CD14-positive monocyte (primary cell): ENCODE measurements at places on chromosomes 11 and 22.

GRCh38 chr11:68524213-68524612 lies 63.7 kb downstream of the PPP6R3 start:
- DNase-seq, result no peak

DNA sequence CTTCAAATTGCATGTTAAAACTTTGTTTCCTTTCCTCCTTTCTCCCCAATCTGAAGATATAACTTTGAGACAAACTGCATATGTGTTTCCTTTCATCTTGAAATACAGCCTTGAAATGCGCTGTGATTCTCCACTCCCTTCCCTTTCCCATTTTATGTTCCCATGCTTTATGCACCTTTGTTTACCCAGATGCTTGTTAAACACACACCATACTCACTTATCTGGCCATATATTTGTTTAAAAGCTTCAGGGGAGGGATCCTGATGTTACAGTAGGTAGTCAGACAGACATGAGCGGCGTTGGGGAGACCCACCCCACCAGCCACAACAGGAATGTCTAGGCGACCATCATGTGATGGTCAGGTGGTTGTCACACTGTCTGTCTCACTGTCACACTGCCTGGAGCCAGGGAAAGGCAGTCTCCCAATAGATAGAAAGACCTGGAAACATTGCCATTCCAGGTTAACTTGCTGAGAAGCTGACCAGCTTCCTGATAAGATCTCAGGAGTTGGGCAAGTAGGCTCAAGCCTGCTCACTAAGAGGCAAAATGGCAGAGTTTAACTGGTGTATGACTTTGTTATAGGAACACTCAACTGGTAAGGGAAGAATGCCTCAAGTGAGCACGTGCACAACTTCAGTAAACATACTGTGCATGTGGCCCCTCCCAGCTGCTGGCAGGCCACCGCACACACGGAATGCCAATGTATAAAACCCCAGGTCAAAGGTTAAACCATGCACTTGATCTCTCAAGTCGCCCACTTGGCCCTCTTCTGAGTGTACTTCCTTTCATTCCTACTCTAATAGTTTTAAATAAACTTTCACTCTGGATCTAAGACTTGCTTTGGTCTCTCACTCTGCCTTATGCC lies 23.5 kb upstream of the MSANTD2 start:
- no peak for DNase-seq

DNA sequence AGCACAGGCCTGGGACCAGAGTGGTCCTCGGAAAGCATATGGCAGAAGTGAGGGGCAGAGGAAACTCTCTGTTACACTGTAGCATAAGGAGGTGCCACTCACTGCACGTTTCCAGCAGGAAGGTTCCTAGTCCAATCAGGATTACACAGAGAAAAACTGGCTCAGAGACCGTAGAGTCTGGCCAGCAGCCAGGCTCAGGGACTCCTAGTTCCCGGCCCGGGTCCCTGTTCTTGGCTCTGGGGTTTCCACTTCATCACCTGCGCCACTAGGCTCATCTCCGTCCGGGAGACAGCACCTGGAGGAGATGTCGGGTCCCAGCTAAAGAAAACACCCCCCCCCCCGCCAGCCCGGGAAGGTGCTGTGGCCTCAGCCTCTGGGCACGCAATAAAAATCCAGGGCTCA lies 1.1 kb downstream of the TTLL12 start:
- no peak for DNase-seq

DNA sequence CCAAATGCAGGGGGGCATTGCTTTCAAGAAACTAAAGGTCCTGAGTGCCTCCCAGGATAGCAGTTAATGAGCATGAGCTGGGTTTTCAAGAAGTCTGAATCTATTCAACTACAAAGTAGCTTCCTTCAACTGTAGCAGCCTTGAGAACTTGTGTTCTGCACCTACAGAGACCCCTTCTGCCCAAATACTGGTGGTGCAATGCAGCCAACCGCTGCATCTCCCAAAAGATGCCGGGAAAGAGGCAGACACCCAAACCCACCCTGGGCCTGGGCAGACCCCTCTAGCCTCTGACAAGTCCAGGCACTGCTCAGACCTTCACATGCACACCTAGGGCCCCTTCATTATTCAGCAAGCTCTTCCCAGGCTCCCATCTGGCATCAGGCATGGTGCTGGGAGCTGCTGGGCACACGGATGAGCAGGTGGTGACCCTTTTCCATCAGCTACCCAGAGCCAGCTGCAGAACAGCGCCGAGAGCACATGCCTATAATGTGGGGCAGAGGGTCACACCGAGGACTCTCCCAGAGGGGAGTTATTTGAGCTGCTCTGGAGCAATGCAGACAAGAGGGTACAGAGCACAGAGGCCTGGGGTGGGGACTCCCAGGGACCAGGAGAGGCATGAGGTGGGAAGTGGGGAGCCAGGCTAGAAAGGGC lies 44.9 kb upstream of the ETS1 start:
- no peak for DNase-seq

DNA sequence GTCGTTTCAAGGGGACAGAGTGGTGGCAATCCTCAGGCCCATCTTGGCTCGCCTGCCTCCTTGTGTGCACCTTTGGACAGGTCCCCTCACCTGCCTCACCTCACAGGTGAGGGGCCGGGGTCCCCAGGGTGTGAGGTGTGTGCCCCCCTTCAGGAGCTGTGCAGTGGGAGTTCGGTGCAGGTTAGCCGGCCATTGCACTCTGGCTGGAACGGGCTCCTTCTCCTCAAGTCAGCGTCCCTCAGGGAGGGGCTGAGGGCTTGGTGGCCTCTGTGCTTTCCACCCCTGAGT lies 269.1 kb downstream of the TBC1D22A start:
- DNase-seq, result no peak

GRCh38 chr22:33909075-33909458 lies 11.2 kb downstream of the LARGE1 start:
- no peak for DNase-seq

- DNase-seq, result no peak
Measured at GRCh38 chr11:19220903-19221724, 19.3 kb upstream of the CSRP3 start.

DNA sequence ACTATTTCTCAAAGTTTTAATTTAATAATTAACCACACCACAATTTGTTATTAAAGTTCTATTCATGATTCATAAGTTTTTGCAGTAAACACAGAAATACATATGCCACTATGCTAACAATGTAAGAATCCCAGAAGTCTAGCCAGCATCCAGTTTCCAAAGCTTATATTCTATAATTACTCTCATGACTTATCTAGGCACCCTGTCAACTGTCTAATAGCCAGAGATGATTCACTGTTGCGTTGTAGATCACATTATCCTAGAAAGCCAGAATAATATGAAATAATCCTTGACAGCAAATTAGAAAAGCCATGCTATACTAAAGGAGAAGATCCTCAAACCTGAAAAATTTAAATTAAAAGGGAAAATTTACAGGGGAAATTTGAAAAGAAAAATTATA lies 141.0 kb downstream of the SOX6 start:
- DNase-seq, result no peak

GRCh38 chr11:65307298-65308229 lies 7.1 kb upstream of the CDC42EP2 start:
- peak; percentile 88 for DNase-seq

- no peak for DNase-seq
Measured at GRCh38 chr11:85809191-85809590, 1.8 kb downstream of the SYTL2 start.

GRCh38 chr22:29840498-29840897 lies 2.4 kb upstream of the ASCC2 start:
- DNase-seq, result no peak

DNA sequence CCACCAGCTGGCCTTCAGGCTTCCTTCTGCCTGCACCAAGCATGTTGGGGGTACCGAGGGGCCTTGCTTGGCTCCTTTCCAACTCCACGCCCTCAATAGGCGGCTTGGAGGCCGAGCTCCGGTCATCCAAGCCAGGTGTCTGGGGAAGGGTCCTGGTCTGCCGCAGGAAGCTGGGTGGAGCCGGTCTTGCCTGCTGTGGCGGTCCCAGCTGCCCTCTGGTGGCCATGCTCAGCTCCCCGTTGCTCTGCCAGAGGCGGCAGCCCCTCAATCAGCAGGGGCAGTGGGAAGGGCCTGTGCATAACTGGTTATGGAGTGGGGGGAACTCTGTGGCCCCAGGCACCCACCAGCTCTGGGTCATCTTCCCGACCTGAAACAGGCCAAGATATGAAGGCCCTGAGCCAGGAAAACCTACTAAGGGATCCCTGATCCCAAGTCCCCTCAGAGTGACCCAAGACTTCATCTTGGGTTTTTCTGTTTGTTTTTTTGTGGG lies 3.2 kb downstream of the ARVCF start:
- DNase-seq, result peak; percentile 39

DNA sequence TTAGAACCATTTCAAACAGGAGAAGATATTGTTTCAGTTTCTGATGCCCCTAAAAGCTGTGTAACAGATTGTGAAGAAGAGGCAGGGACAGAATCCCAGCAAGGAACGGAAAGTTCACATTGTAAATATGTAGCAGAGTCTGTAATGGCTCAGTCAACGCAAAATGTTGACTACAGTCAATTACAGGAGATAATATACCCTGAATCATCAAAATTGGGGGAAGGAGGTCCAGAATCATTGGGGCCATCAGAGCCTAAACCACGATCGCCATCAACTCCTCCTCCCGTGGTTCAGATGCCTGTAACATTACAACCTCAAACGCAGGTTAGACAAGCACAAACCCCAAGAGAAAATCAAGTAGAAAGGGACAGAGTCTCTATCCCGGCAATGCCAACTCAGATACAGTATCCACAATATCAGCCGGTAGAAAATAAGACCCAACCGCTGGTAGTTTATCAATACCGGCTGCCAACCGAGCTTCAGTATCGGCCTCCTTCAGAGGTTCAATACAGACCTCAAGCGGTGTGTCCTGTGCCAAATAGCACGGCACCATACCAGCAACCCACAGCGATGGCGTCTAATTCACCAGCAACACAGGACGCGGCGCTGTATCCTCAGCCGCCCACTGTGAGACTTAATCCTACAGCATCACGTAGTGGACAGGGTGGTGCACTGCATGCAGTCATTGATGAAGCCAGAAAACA lies 40.8 kb downstream of the IGLL1 start:
- peak; percentile 74 for DNase-seq

GRCh38 chr22:48302657-48303368 lies 1524.9 kb downstream of the BRD1 start:
- no peak for DNase-seq

DNA sequence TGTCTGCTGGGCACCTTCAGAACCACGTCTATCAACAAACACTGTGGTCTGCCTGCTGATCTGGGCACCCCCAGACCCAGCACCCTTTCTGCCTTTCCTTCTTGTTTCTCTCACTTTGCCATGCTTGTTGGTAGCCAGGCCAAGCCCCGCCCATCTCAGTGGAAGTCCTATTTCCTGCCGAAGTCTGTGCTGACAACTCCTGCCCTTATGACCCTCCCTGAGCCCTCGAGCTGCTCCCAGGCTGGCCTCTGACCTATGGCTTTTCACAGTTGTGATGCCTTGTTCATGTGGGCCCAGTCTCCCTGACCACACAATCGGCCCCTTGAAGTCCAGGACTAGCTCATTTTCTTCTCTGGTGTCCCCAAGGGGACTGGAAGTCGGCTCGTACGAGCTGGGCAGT lies 132.1 kb downstream of the DSCAML1 start:
- DNase-seq, result no peak

DNA sequence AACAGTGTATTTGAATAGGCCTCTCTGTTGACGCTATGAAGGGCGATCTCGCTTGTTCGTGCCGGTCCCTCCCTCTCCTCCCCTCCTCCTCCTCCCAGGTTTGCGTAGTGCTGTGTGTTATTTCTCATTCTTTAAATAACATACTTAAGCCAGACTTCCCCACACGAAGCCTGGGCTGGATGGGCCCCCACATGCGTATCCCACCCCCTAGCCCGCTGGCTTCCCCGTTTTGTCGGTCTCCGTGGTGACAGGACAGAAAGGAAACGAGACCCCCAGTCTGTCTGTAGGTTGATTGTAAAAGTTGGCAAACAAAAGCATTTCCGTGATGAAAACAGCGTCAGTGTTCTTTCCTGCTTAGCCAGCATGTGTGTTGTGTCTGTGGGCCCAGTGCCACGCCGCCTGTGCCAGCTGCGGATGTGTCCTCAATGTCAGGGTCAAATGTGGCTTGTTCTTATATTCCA lies 27.3 kb downstream of the FAM118A start:
- no peak for DNase-seq

- DNase-seq, result no peak
Measured at GRCh38 chr22:32650553-32651345, 150.8 kb upstream of the TIMP3 start.

DNA sequence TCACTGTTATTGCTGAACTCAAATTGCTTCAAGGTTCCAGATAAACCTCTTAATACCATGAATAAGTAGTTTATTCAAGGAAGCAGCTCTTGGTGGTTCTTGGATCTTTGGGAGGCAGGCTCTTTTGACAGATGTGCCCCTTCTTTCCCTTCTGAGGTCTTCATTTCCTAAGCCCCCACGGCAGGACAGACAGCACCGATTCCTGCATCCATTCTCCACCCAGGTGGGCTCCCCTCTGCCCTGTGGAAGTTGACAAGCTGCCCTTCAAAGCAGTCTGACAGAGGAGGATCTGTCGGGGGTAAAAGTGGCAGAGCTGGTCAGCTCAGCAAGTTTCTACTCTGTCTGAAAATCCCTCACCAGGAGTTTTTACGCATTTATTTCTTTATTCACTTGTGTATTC lies 605.3 kb upstream of the B3GAT1 start:
- DNase-seq, result no peak

- DNase-seq, result no peak
Measured at GRCh38 chr22:29011240-29012100, 50.2 kb downstream of the C22orf31 start.

- no peak for DNase-seq
Measured at GRCh38 chr11:10051868-10052586, 242.0 kb downstream of the SBF2 start.

- no peak for DNase-seq
Measured at GRCh38 chr11:35118906-35119305, 20.1 kb upstream of the CD44 start.

DNA sequence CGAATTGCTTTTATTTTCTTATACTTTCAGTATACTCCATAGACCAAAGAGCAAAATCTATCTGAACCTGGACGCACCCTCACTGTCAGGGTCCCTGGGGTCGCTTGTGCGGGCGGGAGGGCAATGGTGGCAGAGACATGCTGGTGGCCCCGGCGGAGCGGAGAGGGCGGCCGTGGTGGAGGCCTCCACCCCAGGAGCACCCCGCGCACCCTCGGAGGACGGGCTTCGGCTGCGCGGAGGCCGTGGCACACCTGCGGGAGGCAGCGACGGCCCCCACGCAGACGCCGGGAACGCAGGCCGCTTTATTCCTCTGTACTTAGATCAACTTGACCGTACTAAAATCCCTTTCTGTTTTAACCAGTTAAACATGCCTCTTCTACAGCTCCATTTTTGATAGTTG lies 1077.4 kb downstream of the BRD1 start:
- no peak for DNase-seq

- no peak for DNase-seq
Measured at GRCh38 chr11:88327061-88327460, 10.5 kb downstream of the CTSC start.
